ENCODE measurements at places on chromosomes 5 and 9.

DNA sequence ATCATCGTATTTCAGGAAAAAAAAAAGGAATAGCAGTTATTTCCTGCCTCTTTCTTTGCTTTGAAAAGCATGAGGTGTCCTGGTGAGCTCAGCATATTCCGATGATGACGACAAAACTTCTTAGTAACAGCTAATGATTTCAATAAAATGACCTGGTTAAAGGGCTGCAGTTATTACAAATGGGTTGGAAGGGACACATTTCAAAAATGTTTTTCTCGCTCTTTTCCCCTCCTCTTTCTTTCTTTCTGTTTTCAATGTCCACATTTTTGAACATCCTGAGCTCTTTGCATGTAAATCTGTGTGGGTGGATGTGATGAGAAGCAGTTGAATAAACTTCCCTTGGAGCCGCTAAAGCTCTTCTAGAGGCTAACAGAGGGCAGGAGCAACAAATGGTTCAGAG is 186.8 kb upstream of the SLC27A6 start:
- DNase-seq, result no peak

- DNase-seq, result peak; percentile 6
Measured at GRCh38 chr9:31542384-31543055, 841.9 kb upstream of the ACO1 start.

DNA sequence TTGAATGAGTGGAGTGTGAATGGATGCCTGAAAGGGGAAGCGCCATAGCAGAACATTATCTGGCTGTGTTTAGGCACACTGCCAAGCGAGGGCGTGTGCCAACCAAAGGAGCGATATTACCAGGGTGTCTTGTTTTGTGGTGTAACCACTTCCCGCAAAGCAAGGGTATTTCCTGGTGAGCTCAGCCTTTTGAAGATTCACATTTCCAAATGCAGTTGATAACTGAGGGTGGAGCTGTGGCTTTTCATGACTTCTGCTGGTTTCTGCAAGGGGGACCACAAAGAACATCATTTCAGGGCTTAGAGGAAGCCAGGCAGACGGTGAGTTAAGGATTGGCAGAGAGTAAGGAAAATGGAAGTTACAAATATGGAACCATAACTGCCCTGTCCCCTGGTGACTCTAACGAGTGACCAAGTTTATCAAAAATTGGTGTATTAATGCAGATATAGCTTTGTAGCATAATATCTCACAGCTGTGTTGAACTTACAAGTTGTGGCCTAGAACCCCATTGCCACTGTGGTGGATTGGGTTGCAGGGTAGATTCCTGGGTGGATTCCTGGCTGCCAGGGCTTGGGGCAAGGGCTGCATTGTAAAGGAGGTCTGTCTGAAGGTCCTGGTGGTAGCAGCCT is 71.4 kb downstream of the RALGPS1 start:
- DNase-seq, result no peak

- DNase-seq, result no peak
Measured at GRCh38 chr5:15595929-15596328, 95.9 kb downstream of the FBXL7 start.

- DNase-seq, result no peak
Measured at GRCh38 chr5:90844931-90845330, 286.3 kb downstream of the ADGRV1 start.

GRCh38 chr5:155263381-155263780 is 249.8 kb downstream of the KIF4B start:
- no peak for DNase-seq
